ENCODE measurements at places on chromosomes 11 and 22. TPM values are rescaled to one million over a fixed set of nuclear protein-coding genes. Genes with fewer than 3 reads are reported as not detected.

SIDT2 gene
- 18.6 TPM for total RNA-seq

MPPED2 gene
- total RNA-seq: 5.2 TPM

RCN1 gene
- 14.4 TPM for total RNA-seq

MPST gene
- 34.4 TPM for total RNA-seq

ANO5 gene
- total RNA-seq: 63.9 TPM

OR52N4 gene
- total RNA-seq: not detected

PGA4 gene
- total RNA-seq: 0.57 TPM

RBX1 gene
- 68.8 TPM for total RNA-seq

OR52E8 gene
- not detected for total RNA-seq

PUS3 gene
- 5.4 TPM for total RNA-seq

GALR3 gene
- total RNA-seq: not detected

CWF19L2 gene
- 7.4 TPM for total RNA-seq

MAPK8IP2 gene
- 0.25 TPM for total RNA-seq

SLC29A2 gene
- 13.1 TPM for total RNA-seq

FIBIN gene
- 5.5 TPM for total RNA-seq

TEAD1 gene
- total RNA-seq: 91.0 TPM

DEUP1 gene
- not detected for total RNA-seq

ANKK1 gene
- not detected for total RNA-seq

CASP5 gene
- total RNA-seq: not detected

SERPING1 gene
- 65.5 TPM for total RNA-seq

CRYBB3 gene
- not detected for total RNA-seq

SLC37A2 gene
- total RNA-seq: 1.2 TPM

CHRM1 gene
- not detected for total RNA-seq

INS gene
- not detected for total RNA-seq
